ENCODE measurements at places on chromosomes 1 and 21.

DNA sequence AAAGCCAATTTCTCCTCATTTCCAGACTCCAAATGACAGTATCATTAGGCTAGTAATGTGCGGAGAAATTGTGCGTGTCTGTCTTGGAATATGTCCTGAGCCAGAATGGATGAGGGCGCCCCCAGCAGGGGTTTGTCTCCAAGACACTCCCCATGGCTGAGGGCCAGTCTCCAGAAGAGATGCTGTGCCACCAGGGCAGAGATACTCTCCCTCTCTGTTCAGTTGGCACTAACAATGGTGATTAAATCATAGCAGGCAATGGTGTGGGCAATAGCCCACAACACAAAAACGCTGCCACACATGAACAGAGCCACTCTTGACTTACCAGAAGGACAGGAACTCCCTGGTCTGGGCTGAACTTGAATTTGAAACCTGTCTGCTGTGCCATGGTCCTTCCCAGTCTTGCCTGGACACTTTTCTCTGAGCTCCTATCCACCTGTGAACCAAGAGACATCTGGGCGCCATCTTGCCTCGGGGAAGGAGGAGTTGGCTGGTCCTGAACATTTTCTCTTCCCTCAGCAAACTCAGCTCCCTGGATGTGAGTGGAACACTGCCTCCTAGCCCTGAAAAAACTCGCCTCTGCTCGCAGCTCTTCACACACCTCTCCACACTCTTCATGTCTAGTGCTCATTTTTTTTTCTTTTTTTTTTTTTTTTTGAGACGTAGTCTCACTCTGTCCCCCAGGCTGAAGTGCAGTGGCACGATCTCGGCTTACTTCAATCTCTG lies 14.8 kb upstream of the ADGRB2 start:
- DNase-seq: no peak

DNA sequence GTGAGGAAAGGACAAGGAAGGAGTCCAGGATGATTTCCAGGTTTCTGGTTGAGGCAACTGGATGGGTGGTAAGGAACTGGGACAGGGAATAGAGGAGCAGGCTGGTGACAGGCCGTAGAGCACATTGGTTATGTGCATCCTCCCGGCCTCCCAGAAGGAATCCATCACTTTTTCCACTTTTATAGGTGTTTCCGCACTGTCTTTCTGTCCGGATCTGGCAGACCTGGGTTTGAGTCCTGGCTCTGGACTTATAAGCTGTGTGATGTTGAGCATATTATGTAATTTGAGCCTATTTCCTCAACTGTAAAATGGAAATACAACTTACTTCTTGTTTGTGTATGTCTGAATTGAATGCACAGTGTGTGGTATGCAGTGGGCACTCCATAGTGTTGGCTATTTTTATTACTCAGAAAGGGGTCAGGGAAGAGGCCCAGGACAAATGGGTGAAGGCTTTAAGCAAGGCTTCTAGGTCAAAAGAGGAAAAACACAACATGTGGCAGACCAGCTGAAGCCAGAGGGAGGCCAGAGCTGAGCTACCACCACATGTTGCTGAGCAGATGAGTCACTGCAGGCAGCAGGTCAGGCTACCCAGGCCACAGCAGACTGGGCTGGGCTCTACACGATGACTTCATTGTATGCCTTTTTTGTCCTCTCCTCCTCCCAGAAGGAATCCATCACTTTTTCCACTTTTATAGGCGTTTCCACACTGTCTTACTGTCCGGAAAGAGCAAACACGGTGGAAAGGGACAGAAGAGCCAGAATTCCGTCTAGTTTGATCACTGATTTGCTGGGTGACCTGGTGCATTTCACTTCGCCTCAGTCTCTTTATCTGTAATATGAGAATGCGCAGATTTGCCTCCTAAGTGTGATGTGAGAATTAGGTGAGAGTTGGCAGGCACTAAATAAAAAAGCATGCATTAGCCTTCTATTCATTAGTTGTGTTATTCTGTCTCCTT lies 791 bp upstream of the MAST2 start:
- peak; percentile 85 for DNase-seq

DNA sequence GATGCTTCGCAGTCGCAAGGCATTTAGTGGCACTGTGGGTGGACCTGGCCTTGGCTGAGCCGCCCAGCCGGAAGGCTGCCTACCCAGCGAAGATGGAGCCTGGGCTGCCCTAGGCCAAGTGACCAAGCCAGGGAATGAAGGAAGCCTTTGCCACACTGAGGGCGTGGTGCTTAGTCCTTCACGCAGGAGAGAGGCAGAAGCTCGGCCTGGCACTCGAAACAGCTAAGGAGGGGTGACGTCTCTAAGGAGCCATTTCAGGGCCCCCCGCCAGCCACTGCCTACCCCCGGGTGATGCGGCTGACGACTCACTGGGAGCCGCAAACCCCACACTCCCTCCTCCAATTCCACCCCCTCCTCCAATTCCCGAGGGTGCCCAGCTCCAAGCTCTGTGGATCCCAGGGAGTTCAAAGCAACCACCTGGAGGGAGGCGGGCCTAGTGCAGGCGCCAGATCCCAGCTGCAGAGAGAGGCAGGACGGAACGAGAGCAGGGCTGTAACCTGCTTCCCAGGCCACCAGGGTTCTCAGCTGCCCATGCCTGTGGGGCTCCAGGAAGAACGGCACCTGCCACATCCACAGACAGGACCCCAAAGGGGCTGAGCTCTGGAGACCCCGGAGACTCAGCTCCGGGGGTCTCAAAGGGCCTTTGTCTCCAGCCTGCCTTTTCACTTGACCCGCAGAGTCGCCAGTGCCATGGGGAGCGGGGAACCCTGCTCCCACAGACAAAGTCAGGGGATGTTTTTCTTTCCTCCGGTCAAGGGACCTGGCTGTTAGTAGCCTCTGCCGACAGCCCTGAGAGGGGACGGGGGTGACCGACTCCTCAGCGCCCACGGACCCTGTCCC lies 75.8 kb downstream of the ARHGEF16 start:
- DNase-seq: peak; percentile 46

GRCh38 chr1:172416496-172417035 lies 3.9 kb upstream of the C1orf105 start:
- DNase-seq: no peak

GRCh38 chr21:45788637-45789506 lies 145.3 kb downstream of the PCBP3 start:
- DNase-seq: no peak

DNA sequence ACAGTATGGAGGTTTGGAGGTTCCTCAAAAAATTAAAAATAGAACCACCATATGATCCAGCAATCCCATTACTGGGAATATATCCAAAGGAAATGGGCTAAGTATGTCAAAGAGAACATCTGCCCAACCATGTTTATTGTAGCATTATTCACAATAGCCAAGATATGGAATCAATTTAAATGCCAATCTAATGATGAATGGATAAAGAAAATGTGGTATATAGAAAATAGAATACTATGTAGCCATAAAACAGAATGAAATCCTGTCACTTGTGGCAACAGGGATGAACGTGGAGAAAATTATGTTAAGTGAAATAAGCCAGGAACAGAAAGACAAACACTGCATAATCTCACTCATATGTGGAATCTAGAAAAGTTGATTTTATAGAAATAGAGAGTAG lies 201.7 kb upstream of the AJAP1 start:
- DNase-seq: no peak

GRCh38 chr21:35358008-35358407 lies 308.9 kb upstream of the RUNX1 start:
- no peak for DNase-seq

DNA sequence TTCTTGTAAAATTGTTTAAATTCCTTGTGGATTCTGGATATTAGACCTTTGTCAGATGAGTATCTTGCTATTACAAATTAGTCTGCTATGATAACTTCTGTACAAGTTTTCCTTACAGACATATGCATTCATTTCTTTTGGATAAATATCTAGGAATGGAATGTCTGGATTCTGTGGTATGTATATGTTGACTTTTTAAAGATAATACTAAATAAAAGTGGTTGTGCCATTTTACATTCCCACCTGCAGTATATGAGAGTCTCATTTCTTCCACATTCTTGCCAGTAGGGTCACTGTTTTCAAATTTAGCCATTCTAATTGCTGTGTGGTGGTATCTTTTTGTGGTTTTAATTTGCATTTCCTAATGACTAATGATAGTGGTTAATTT lies 53.9 kb downstream of the SYDE2 start:
- no peak for DNase-seq

- DNase-seq: no peak
These were observed 74.8 kb upstream of the EDN2 start for GRCh38 chr1:41559331-41559730.

DNA sequence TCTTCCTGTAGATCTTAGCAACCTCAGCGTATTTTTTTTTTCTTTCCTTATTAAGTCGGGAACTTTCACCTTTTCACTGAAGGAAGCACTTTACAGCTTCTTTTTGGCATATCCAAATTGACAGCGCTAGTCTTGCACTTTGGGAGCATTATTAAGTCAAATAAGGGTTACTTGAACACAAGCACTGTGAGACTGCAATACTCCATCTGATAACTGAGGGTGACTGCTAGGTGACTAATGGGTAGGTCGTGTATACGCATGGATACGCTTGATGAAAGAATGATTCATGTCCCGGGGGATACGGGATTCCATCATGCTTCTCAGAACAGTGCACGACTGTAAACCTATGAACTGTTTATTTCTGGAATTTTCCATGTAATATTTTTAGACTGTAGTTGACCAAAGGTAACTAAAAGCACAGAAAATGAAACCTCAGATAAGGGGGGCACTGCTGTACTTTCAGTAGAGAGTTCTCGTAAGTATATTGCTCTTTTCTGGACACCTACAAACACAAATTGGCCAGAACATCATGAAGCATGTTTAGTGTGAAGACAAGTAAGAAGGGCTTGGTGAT lies 364.7 kb downstream of the SMYD3 start:
- DNase-seq: no peak

DNA sequence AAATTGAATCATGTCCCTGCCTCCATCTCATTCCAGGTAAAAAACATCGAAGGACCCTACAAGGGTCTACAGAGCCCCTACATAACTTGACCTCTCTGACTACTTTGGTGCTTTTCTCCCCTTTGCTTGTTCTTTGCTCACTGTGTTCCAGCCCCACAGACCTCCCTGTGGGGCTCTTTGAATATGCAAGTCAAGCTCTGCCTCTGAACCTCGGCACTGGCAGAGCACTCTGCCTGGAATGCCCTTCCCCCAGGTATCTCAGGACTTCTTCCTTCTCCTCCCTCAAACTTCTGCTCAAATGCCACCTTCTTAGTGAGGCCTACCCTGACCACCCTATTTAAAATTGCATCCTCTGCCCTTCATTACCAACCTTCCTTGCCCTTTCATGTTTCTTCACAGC lies 87.8 kb upstream of the CD34 start:
- no peak for DNase-seq

DNA sequence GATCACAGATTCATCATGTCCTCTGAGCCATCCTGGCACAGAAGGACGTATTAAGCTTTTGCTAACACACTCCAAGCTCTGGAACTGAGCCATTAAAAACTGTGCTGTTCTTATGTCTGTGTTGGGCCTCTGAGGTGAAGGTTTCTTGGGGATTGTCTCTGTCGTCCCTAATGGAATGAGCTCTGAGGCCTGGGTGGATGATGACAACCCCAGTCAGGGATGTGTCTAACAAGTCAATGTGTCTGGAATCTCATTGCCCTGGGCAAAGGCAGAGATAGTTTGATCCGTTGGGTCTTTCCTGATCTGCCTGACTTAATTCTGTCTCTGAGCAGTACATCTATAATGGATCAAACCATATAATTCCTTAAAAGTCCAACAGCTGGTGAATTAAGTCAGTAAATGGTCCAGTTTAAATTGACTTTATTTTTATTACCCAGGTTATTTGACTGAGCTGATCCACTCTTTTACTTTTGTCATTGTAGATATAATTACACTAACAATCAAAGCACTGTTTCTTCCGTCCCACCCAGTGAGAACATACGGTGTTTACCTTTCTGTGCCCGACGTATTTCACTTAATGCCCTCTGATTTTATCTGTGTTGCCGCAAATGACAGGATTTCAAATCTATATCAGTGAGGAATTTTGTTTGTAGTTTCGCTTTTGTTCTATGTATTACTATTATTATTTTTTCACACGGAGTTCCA lies 38.8 kb upstream of the OR2B11 start:
- peak; percentile 50 for DNase-seq

All from NCI-H69 (cell line).